A673 (cell line): ENCODE measurements at places on chromosomes 3 and 15.
A peak's percentile ranks its signal among the peaks of the same experiment; 100 is the strongest.

- DNase-seq, result no peak
Measured at GRCh38 chr3:107258300-107258699, 118.9 kb upstream of the CCDC54 start.

GRCh38 chr3:13581485-13582365, 32.8 kb downstream of the FBLN2 start:
- no peak for DNase-seq

GRCh38 chr3:99789011-99789721, 28.5 kb upstream of the CMSS1 start:
- peak; percentile 76 for DNase-seq

GRCh38 chr15:58249646-58250312, 111.6 kb downstream of the AQP9 start:
- no peak for DNase-seq

- DNase-seq, result no peak
Measured at GRCh38 chr3:165696496-165696895, 140.7 kb downstream of the BCHE start.

DNA sequence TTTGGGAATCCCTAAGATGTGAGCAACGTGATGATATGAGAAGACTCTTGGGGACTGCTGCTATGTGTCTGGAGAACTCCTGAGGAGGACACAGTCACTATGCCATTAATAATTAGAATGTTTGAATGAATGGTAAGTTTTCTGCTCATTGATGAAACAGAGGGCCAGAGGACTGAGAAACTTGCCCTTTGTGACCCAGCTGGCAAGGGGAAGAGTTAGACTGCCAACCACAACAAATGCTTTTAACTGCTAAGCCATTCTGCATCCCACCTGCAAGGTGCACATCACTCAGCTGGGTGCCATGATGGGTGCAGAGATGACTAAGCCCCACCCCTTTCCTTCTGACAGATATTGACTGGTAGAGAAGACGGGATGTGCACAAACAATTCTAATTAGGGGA, 249.6 kb downstream of the THRB start:
- DNase-seq, result no peak

DNA sequence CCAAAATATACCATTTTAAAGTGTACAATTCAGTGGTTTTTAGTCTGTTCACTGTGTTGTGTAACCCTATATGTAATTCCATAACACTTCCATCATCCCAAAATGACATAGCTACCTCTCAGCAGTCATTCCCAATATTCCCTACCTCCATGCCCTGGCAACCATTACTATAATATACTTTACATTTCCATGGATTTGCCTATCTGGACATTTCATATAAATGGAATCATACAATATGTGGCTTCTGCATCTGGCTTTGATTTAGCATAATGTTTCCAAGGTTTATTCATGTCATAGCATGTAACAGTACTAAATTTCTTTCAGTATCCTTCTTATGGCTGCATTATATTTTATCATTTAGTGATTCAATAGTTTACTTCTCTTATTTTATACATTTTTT, 25.3 kb downstream of the FAM98B start:
- no peak for DNase-seq

GRCh38 chr3:154113609-154114008, 7.6 kb upstream of the ARHGEF26 start:
- DNase-seq, result no peak

DNA sequence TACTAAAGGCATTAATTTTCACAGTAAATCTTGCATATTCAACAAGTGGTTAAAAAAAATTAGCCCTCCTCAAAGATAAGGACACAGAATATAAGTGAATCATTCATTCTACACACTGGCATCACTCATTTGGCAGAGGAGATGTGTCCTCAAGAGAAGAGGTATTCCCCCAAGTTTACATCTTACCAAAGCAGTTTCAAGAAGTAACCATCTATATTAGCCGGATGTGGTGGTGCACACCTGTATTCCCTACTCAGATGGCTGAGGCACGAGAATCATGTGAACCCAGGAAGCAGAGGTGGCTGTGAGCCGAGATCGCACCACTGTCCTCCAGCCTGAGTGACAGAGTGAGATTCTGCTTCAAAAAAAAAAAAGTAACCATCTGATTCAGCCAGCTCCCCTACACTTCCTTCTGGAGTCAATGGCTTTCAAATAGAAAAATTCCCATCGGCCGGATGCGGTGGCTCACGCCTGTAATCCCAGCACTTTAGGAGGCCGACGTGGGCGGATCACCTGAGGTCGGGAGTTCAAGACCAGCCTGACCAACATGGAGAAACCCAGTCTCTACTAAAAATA, 15.4 kb downstream of the RAF1 start:
- no peak for DNase-seq

DNA sequence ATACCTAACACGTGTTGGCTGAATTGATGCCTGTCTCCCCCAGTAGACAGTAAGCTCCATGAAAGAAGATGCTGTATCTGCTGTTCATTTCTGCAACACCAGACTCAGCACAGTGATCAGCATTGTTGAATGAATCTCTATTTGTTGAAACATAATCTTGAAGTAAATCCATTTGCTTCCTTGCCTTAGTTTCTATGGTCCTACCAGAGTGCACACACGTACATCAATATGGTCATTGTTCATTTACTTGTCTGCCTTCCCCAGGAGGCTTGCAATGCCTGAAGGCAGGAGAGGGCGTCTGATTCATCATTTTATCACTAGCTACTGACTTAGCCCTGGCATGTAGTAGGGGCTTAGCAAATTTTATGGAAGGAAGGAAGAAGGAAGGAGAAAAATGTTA, 19.2 kb downstream of the RBP2 start:
- DNase-seq, result no peak

GRCh38 chr15:69953051-69953450, 144.7 kb downstream of the TLE3 start:
- DNase-seq, result no peak

DNA sequence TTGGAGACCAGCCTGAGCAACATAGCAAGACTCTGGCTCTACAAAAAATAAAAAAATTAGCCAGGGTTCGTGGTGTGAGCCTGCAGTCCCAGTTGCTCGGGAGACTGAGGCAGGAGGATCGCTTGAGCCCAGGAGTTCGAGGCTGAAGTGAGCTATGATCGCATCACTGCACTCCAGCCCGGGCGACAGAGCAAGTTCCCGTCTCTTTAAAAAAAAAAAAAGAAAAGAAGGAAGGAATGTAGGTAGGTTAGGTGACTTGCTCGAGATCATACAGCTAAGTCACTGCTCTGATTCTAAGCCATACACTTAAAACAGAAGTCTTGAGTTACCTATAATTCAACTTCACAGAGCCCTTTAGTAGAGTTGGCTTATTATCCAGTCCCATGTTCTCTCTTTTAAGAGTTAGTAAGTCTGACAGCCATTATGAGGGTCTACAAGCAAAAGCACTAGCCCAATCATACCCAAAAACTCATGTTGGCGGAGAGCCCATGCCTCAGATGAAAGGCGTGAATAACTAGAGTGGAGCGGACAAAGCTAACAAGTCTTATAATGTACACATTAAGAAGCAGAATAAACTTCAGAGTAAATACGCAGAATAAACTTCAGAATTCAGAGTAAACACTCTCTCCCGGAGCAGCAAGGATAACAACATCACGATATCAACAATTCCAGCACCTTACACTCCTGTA, 768 bp downstream of the AAGAB start:
- peak; percentile 24 for DNase-seq

GRCh38 chr3:43181202-43181821, 75.4 kb upstream of the POMGNT2 start:
- no peak for DNase-seq

GRCh38 chr15:72564091-72564490, 90.0 kb downstream of the ARIH1 start:
- no peak for DNase-seq

GRCh38 chr3:4825436-4826236, 153.6 kb upstream of the BHLHE40 start:
- DNase-seq, result no peak

DNA sequence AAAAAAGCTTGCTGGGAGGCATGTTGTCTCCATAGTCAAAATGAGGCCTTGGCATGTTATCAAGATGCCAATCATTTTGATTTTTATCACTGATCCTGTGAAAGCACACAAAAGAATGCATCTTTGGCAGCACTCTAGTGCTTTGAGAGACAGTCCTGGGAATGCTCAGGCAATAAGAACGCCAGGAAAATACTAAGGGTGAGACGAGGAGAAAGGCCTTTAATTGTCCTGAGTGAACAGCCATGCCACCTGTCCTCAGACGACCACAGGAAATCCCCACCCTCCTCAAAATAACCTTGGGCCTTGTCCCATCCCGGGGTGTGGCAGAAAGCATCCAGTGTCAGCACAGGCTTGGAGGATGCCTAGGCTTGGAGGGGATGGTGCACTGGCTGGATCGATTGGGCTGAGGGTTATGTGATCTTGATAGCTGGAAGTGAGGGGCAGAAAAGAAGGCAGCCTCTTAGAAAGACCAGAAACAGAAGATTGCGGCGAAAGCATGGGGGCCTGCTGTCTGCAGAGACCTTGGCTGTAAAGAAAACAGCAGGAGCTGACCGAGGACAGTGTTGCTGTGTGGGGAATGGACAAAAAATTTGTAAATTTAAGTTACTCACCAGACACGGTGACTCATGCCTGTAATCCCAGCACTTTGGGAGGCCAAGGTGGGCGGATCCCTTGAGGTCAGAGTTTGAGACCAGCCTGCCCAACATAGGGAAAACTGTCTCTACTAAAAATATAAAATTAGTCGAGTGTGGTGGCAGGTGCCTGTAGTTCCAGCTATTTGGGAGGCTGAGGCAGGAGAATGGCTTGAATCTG, 7.3 kb downstream of the TMEM158 start:
- DNase-seq, result no peak

DNA sequence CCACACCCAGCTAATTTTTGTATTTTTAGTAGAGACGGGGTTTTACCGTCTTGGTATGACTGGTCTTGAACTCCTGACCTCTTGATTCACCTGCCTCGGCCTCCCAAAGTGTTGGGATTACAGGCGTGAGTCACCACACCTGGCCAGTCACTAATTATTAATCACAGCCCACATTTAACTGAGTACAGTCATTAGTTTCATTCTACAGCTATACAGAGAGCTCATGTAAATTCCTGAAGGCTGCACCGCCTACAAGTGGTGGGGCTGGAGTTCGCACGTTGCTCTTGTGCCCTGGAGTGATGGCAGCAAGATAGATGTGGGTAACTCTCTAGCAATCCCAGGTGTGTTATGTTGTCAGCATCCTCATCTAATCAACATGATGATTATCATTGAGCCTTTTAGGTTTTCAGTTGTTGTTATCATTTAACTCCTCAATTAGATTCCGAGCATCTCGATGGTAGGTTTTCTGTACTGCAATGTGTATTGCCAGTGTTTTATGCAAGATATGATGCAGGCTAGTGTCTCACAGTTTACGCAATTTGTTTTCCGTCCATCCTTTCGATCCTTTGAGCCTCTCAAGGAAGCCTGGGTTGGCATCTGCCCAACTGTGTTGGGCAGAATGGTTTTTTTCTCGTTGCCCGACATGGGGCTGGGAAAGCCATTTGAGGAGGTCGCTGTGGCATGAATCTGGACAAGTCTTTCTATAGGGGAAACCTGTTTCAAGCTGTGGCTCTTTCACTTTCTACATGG, 216.3 kb downstream of the LPP start:
- DNase-seq, result no peak

GRCh38 chr15:53536479-53537120, 222.9 kb downstream of the WDR72 start:
- DNase-seq, result no peak

DNA sequence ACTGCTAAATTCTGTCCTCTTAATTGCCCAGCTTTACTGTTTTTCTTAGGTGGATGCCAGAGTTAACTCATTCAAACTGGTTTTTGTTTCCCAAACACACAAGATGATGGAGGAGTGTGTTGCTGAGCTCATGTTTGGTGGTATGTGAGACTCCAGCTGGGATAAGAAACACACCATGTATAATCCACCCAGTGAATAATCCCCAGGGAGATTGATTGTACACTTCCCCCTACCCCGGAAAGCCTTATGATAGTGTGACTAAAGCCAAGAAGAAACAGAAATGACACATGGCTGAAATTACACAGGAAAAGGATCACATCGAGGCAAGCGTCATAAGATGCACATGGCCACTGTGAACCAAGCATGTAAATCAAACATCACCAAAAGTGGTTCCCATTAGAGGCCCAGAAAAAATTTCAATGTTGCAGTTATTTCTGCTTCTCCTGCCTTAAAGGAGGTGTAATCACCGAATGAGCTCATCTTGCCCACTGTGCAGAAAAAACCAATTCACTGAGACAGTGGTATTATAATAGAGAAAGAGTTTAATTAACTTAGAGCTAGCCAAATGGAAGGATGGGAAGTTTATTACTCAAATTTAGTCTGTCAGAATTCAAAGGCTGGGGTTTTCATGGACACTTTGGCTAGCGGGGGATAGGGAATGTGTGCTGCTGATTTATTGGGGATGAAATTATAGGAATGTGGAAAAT, 56.7 kb upstream of the MAGI1 start:
- peak; percentile 59 for DNase-seq

DNA sequence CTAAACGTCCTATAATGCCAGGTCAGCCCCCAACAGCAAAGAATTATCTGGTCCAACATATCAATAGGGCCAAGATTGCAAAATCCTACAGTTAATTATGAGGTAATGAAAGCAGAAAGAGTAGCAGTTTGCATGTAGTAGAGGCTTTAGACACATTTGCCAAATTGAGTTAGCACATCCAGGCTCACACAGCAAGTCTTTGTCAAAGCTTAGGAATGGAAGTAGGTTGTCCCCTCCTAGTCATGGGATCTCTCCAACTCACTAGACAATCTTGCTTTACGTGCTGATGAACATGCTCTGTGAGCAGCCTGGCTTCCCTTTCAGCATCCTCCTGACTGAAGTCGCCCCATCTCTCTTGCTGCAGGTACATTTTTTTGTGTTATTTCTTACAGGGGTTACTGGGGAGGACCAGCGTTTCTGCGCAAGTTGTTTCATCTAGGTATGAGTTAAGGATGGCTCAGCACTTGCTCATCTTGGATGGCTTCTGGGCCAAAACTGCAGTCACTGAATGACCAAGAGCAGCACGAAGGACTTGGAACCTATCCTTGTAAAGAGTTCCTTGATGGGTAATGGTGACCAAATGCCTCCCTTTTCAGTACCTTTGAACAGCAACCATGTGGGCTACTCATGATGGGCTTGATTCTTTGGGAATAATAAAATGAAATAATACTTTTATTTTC, 55.9 kb downstream of the SQOR start:
- no peak for DNase-seq

- DNase-seq, result no peak
Measured at GRCh38 chr3:158085931-158086330, 20.3 kb downstream of the SHOX2 start.

- DNase-seq, result no peak
Measured at GRCh38 chr3:50271314-50271936, 2.5 kb downstream of the SEMA3B start.

DNA sequence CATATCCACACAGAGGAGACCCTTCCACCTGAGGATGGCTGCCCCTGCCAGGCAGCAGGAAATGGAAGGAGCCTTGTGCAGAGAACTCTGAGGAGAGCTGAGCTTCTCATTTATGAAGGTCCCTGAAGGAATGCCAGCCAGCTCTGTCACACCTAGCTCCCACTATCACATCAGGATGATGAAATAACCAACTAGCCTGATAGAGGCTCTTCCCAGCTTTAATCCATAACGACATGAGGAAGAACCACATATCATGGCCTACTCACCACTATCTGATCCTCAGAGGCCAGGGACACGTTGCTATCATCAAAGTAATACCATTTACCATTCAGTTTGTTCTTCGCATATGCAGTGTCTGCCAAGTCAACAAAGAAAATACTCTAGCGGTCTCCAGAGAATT, 1.5 kb upstream of the C3orf62 start:
- DNase-seq, result no peak
